Stimulated activated CD8-positive, alpha-beta memory T cell treated with anti-CD3 and anti-CD28 coated beads, Interleukin-15, amount 100 ng/mL, for 1 hour (primary cell): ENCODE measurements at places on chromosomes 2 and 18.

- no peak for DNase-seq
These were observed 469.0 kb downstream of the TMEM182 start for GRCh38 chr2:103230796-103231195.

- no peak for DNase-seq
These were observed 67.0 kb downstream of the TTC21B start for GRCh38 chr2:165886487-165887146.

- no peak for DNase-seq
These were observed 292.6 kb downstream of the SETBP1 start for GRCh38 chr18:44973282-44973681.

- DNase-seq: no peak
These were observed 256.5 kb downstream of the MYCN start for GRCh38 chr2:16196687-16197503.

- DNase-seq: no peak
These were observed 18.5 kb upstream of the BOD1L2 start for GRCh38 chr18:57128220-57128932.

DNA sequence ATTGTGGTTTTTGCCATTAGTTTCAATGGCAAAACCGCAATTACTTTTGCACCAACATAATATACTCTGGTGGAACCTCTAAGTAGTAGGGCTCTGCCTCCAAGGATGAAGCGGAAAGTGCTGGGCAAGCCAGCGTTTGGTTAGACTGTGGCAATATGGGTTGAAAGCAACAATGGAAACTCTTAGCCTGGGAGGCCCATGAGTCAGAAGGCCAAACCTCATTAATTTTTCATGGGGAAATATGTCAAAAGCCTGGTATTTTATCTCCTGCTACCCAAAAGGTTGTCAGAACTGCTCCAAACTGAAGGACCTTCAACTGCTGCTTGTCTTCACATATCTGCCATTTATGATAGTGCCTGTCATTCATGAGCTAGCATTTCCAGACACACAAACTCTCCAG is 179.1 kb upstream of the CYP26B1 start:
- no peak for DNase-seq

DNA sequence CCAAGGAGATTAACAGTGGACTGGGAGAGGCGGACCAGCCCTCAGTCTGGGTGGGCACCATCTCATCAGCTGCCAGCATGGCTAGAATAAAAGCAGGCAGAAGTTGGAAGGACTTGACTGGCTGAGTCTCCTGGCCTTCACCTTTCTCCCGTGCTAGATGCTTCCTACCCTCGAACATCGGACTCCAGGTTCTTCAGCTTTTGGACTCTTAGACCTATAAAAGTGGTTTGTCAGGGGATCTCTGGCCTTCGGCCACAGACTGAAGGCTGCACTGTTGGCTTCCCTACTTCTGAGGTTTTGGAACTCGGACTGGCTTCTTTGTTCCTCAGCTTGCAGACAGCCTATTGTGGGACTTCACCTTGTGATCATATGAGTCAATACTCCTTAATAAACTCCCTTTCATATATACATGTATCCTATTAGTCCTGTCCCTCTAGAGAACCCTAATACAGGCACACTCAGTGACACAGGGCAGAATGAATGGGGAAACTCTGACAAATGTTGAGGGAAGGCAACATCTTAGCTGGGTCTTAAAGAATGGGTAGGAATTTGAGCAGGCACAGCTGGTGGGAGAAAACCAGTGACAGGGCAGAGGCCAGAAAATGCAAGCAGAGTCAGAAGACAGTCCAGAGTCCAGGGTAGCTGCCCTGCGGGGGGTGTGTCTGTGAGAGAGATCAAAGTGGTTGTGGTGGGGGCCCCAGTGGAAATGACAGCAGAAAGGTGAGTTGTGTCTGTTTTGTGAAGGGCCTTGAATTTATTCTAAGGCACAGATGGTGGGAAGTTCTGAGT is 108.1 kb upstream of the CD302 start:
- no peak for DNase-seq

GRCh38 chr2:25806941-25807340 is 71.3 kb downstream of the ASXL2 start:
- DNase-seq: no peak

- no peak for DNase-seq
These were observed 316.6 kb upstream of the CHST9 start for GRCh38 chr18:27501671-27502070.
